Testis (tissue), 5 donors: ENCODE measurements at places on chromosomes 4 and X. TPM values are rescaled to one million over a fixed set of nuclear protein-coding genes. Genes with fewer than 3 reads are reported as not detected.
A peak's percentile ranks its signal among the peaks of the same experiment; 100 is the strongest.

- peak; percentile 80 for DNase-seq
These were observed 361.2 kb downstream of the BCOR start for GRCh38 chrX:39736216-39737211.

DNA sequence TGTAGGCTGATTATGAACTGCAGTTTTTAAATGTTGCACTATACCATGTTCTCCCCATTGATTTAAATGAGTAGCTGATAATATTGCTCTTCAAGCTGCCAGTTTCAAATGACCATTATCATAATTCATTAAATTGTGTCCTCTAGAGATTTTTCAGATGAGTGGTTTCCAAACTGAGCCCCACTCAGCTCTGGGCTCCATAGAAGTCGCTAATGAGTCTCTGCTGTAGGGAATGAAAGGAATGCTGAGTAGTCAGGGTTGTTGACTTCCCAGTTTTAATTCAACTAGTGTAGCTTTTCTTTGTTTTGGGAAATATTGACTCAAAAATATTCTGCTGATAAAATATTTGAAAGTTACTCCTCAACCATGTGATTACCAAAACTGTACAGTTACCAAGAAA is 1081.1 kb downstream of the ARAP2 start:
- DNase-seq = no peak

Gene PABPC1L2A
- polyA plus RNA-seq = 1.0 TPM

- no peak for DNase-seq
These were observed 1.4 kb downstream of the CXXC4 start for GRCh38 chr4:104493081-104493831.

Gene HPRT1
- polyA plus RNA-seq = 170 TPM

DNA sequence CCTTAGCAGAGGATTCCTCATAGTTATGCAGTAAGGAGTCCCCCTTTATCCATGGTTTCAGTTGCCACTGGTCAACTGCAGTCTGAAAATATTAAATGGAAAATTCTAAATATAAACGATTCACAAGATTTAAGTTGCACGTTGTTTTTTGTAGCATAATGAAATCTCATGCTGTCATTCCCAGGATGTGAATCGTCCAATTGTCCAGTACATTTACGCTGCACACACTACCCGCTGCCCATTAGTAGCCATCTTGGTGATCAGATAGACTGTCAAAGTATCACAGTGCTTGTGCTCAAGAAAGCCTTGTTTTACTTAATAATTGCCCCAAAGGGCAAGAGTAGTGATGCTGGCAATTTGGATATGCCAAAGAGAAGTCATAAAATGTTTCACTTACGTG is 434.8 kb downstream of the MAPK10 start:
- no peak for DNase-seq

Gene FAM9C
- 4.7 TPM for polyA plus RNA-seq

- DNase-seq = no peak
These were observed 474.7 kb downstream of the PCDH7 start for GRCh38 chr4:31194823-31195222.

- no peak for DNase-seq
These were observed 67.3 kb upstream of the DDIT4L start for GRCh38 chr4:100257567-100257966.

DNA sequence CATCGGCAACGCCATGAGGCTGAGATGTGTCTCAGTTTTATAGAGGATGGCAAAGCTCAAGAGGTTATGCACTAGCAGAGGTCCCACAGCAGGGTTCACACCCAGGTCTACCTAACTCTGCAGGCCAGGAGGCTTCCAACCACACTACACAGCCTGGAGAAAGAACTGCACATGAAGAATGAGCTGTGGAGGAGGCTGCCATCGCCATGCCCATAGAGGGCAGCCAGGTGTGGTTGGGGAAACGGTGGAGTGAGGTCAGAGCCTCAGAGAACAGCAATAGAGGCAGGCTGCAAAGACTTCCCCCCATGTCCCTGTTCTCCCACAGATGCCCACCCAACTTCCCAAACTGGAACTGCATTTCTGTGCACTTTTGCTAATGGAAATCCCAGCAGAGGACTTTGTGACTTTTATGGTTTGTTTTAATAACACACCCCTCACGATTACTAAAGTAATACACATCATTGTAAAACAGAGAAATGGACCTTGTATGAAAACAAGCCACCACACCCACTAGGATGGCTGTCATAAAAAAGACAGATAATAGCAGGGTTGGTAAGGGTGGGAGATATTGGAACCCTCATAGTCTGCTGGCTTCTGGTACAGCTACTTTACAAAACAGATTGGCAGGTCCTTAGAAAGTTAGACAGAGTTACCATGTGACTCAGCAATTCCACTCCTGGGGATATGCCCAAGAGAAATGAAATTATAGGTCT is 58.9 kb upstream of the PROM1 start:
- DNase-seq = no peak

Gene FRG2
- 0.24 TPM for polyA plus RNA-seq

GRCh38 chr4:24656906-24657305 is 72.6 kb upstream of the DHX15 start:
- DNase-seq = no peak

DNA sequence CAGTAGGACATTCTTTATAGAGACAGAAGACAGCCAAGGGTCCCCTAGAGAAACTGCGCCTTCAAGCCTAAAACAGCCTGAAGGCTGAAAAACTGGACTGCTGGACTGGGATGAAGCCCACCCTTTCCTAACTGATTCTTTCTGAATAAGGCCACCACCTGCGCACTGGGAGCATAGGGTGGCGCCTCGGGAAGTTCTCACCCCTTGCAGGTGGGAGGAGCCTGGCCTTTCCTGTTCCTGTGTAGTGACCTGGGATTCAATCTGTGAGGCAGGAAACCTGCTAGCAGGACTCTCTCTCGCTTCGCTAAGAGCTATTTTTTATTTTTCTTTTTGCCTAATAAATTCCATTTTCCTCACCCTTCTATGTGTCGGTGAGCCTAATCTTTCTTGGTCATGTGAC is 61.8 kb upstream of the KLHL13 start:
- no peak for DNase-seq

DNA sequence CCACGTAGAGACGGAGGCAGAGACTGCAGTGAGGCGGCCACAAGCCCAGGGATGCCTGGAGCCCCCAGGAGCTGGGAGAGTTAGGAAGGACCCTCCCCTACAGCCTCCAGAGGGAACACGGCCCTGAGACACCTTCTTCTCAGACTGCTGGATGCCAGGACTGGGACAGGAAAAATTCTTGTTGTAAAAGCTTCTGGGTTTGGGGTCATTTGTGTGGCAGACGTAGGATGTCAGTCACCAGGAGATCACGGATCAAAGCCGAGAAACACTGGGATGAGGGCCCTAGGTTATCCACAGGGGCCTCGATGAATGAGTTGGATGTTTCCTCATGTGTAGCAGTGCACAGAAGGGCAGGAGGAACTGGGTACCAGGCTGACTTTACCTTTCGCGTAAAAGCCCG is 163.7 kb downstream of the SHOX start:
- DNase-seq = no peak

DNA sequence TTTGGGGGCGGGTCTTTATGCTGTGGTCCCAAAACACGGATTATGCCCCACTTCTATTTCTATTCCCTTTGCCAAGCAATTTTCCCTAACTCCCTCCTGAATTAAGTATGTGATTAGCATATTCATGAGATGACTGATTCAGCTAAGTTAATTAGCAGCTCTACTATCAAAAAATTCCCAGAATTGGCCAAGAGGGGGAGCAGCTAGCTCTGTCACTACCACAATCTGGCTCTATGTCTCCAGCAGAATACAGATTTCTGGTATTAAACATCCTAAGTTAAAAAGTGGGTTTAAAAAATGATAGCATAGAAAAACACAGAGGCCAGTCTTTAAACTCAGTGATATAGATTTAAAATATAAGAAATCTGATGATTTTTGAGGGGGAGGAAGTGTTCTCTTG is 80.3 kb downstream of the GPC4 start:
- DNase-seq = peak; percentile 26

DNA sequence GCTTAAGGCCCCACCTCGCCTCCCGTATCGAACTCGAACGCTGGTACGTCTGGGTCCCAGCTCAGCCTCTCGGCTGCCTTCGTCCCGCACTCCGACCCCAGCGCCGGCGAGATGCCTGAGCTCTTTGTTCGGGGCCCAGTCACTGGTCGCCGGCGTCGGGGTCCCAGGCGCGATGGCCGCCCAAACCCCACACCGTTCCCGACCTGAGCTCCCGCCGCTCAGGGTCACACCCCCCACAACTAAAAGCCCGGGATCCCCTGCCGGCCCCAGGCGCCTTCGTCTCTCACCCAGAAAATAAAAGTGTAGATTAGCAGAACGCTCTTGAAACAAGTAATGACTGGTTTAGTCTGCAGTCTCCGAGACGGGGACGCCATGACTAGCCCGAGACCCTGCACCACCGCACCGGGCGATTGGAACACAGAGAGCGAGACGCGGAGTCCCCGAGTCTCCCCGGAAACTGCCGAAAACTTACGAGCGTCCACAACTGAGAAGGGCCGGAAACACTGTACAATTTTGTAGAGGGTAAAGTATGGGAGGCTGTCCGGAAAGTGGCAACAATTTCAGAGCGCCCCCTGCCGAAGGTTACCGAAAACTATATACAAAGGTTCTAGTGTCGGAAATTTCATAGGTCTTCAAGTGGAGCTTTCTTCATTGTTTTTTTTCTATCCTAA is at the start of gene TSPAN6:
Gene TSPAN6 (minus strand): TSS at position 486 of the 671 bp plus-strand sequence. CDS start 112 bp downstream, at position 374.
- DNase-seq = peak; percentile 86

DNA sequence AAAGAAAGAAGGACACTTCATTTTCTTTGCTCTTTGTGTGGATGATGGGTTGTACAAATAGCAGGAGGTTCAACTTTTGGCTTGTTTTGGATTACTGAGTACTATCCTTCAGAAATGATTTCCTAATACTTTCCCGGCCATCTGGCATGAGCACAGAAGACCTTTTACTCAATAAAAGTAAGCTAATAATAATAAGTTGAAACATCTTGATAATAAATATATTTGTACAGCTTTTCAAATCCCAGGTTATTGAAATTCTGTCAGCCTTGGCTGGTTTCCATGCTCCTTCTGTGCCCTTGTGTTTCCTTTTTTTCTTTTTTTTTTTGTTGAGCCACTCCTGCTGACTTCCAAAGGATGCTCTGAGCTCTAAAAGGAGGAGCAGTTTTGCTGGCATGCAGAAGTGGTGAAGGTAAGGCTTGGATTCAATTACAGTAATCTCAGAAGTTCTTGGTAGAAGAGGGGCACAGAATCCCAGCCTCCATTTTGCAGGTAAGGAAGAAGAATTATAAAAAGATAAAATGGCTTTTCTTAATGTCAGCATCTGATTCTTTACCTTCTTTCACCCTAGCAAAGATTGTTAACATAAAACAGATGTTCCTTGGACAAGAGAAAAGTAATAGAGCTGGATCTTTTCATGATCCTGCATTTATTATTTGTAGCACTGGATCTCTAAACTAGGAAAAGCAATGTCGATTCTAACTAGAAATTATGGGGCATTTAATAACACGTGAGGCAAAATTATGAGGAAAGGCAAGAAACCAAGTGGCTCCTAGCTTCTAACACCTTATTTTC is 31.9 kb downstream of the REPS2 start:
- DNase-seq = no peak
